Skin of body (tissue), 3 donors: ENCODE measurements at places on chromosomes 5 and 9. TPM values are rescaled to one million over a fixed set of nuclear protein-coding genes. Genes with fewer than 3 reads are reported as not detected.

- DNase-seq = no peak
Observed at GRCh38 chr5:23027830-23028229, 174.7 kb upstream of the CDH12 start.

GRCh38 chr5:77086368-77086688, 757 bp downstream of the ZBED3 start:
- DNase-seq = peak; percentile 65

GRCh38 chr5:67880876-67881275, 334.7 kb upstream of the PIK3R1 start:
- DNase-seq = no peak

DNA sequence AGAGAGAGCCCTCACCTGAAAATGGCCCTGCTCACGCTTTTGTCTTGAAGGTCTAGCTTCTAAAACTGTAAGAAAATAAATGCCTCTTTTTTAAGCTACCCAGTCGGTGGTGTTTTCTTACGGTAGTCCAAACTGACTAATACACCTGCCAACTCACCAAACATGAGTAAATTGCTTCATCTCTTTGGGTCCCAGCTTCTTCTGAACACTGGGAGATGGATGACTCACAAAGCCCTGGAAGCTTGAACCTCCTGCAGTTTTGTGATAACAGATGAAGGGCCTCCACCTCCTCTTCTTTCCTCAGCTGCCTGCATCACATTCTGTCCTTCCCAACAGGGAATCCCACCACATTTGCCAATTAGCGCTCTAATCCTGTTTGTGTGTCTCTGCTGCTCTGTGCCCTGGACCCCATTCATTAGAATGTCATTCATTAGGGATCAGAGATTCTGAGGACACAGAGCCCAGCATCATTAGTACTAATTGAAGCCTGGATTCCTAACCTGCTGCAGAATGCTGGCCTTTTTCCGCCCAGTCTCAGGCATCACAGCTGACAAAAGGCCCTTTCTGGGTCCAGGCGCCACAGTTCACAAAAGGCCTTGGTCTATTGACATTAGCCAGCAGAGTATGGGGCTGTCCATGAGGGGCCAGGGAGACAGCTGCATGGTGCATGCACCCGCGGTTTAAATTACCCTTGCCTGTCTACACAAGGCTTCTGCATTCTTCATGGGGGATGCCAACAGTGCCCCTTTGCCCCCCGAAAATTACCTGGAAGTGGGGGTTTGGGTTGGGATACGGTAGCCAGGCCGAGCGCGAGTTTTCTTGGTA, 349.3 kb downstream of the SEMA5A start:
- DNase-seq = no peak

- DNase-seq = peak; percentile 29
Observed at GRCh38 chr9:85940275-85940831, 593 bp upstream of the NAA35 start.

The GCNT1 gene
- total RNA-seq = 8.4 TPM

DNA sequence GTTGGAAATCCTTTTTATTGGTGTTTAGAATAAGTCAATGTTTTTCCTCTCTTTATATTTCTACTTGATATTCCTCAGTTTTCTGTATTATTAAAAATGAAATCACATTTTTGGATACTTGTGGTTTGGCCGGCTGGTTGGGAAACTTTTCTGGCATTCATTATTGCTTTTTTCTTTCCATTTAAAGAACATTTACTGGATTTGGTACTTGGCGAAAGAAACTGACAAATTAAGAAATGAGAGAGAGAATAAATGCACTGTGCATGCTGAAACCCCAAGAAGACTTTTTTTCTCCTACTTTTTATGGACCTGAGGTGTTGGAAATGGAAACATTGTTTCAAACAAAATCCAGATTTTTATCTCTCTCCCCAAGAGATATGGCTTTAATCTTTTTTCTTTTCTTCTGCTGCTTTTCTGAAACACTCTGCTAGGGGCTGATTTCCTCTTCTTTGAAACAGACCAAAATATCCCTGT, 128.4 kb downstream of the SNX18 start:
- DNase-seq = peak; percentile 84

GRCh38 chr9:7456793-7457530, 342.6 kb downstream of the DMAC1 start:
- no peak for DNase-seq

DNA sequence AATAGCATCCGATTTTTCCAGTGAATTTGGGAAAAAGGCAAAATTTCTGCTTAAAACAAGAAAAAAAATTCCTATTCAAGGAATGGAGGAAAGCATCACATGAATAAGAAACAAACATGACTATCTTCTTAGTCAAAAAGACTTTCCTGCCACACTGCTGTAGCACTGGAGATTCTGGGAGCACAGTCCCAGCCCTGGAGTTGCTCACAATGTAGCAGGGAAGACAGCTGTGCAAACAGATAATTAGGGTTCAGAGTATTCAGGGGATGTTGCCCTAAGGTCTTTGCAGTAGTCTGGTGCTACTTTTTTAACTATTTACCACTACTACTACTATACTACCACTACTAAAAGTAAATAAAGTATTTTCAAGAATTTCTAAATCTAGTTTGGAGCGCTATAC, 86.5 kb downstream of the BNC2 start:
- DNase-seq = no peak

The CDX1 gene
- total RNA-seq = 0.49 TPM

DNA sequence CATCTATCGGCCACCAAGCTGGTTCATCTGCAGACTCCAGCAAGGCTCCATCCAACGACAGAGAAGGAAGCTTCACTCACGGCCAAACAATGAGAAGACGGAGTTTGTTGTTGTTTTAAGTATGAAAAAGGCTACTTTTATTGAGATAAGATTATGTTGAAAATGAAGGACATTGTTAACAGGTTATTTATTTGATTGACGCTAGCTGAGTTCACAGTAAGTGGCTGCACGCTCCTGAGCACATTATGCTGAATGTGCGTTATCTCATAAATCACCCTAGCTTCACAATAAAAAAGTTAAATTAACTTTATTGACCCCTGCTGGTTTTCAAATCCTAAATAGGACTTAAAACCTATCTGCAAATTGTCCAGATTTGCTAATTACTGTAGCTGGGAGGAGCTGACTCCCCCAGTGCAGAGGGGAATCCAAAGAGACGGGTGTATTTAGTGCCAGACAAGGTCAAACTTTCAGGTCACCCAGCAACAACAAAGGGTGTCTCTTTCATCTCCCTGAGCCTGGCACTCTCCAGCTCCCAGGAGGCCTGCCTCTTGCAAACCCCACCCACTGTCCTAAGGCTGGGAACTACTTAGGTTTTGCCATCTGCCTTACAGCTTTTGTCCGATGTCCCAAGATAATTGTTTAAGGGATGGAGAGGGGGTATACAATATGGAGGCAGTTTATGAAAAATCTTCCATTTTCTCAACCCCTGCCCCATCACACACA, 129.2 kb downstream of the ZDHHC21 start:
- no peak for DNase-seq

The ACTBL2 gene
- 5.8 TPM for total RNA-seq

GRCh38 chr5:99724732-99725290, 796.0 kb upstream of the CHD1 start:
- DNase-seq = no peak

DNA sequence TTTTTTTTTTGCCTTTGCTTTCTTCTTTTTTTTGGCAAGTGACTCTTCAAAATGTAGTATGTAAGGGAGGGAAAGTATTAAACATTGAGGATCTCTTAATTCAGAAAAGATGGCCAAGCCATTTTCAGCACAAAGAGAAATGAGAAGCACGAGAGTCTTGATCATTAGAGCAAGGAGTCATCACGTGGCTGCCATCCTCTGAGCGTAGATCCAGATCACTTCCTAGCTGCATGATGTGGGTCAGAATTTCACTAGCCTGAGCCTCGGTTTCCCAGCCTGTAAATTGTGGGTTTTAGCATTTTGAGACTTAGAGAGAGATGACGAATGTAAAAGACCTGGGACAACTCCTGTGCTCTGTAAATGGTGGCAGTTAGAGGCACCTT, 312.9 kb downstream of the ARHGEF28 start:
- no peak for DNase-seq

- no peak for DNase-seq
Observed at GRCh38 chr5:131005963-131006684, 158.9 kb downstream of the HINT1 start.

The ZNF366 gene
- total RNA-seq = 1.1 TPM

The HTR1A gene
- total RNA-seq = not detected

The MCIDAS gene
- total RNA-seq = not detected

The PCDHA7 gene
- total RNA-seq = 0.30 TPM

The FOXE1 gene
- total RNA-seq = 3.6 TPM

GRCh38 chr9:71637926-71638325, 130.4 kb downstream of the CEMIP2 start:
- no peak for DNase-seq

The FAT2 gene
- 26.5 TPM for total RNA-seq

- no peak for DNase-seq
Observed at GRCh38 chr5:143229426-143229895, 174.0 kb downstream of the NR3C1 start.

GRCh38 chr5:671459-672328, 21.5 kb downstream of the TPPP start:
- peak; percentile 24 for DNase-seq

- no peak for DNase-seq
Observed at GRCh38 chr5:150339165-150339564, 18.3 kb upstream of the TCOF1 start.

DNA sequence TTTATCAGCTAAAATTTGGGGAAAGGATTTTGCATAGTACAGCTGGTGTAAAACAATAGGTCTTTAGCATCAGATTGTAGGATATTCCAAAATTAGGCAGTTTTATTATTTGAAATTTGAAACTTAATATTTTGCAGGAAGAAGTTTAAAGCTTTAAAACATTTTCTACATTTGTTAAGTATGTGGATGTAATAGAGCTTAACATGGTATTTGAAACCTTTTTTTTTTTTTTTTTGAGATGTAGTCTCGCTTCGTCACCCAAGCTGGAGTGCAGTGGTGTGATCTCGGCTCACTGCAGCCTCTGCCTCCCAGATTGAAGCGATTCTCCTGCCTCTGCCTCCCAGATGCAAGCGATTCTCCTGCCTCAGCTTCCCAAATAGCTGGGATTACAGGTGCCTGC, 2.9 kb downstream of the DENND4C start:
- no peak for DNase-seq

DNA sequence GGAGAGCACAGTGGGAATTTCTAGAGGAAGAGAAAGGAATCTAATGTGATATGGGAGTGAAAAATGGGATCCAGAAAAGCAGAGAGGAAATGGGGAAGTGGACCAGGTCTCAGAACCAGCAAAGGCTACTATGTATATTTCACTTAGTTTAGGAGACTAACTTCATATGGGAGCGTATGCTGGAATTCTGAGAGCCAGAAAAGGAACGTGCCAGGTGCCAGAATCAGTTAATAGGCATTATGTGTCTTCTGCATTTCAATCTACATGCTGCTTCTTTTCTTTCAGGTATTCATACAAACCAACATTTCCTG, 28.5 kb upstream of the IFNA14 start:
- no peak for DNase-seq

DNA sequence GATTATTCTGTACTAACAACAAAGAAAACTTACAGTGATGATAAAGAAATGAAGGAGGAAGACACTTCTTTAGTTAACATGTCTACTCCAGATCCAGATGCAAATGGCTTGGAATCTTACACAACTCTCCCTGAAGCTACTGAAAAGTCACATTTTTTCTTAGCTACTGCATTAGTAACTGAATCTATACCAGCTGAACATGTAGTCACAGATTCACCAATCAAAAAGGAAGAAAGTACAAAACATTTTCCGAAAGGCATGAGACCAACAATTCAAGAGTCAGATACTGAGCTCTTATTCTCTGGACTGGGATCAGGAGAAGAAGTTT, 67.9 kb downstream of the VCAN start:
- DNase-seq = no peak

- no peak for DNase-seq
Observed at GRCh38 chr5:149441986-149442385, 62.9 kb upstream of the IL17B start.

The PCDHB12 gene
- 2.2 TPM for total RNA-seq

DNA sequence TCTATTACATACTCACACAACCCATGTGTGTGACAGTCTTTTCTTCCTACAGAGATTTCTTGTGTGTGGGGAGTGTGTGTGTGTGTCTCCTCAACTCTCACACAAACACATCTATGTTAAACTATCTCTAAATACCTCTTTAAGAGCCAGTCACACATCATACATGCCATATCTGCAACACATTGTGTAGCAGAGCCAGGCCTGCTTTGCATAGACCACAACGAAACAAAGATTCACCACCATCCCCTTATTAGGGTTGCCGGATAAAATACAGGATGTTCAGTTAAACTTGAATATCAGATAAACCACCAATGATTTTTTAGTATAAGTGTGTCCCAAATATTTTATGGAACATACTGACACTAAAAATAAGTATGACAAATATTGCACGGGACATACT, 2.3 kb downstream of the FAM170A start:
- no peak for DNase-seq

GRCh38 chr5:144125163-144125726, 45.2 kb downstream of the YIPF5 start:
- peak; percentile 55 for DNase-seq

- DNase-seq = no peak
Observed at GRCh38 chr5:141343953-141344463, 379 bp downstream of the PCDHGA3 start.

- no peak for DNase-seq
Observed at GRCh38 chr5:160621526-160621925, 199.9 kb downstream of the PTTG1 start.

GRCh38 chr5:163505049-163505367, 411 bp upstream of the MAT2B start:
- DNase-seq = no peak

GRCh38 chr9:109158651-109159050, 8.4 kb downstream of the FRRS1L start:
- DNase-seq = no peak

DNA sequence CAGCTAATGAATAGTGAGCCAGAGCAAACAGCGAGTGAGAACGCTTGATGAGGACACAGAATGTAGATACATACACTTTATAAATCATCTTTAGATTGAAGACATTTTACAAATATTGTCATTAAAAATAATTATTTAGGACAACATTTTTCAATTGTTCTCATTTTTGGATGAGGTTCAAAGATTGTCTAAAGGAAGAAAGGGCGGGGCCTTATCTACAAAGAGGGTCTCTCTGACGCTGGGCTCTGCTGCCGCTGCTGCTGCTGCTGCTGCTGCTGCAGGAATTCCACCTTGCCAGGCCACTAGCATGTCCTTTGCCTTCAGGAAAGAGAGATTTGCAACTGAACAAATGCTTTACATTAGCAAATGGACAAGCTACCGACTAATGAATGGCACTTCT, 220.7 kb upstream of the TMEM161B start:
- no peak for DNase-seq

DNA sequence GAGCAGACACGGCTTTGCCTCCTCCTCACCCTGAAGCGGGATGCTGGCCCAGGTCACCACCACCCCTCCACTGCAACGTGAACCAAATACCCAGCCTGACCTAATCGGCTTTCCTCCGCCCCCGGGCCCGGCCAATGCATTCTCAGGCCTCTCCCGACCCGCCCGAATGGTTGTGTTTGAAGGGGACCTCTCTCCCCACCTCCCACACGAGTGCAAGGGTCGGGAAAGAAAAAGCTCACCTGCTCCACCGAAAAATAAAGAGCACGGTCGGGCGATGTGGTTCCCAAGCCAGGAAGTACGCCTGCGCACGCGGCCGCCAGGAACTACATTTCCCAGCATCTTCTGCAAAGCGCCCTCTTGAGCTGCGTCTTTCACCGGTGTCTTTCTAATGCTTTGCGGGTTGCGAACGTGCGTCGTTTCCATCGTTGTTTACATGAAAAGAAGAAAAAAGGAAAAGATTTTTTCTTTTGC, at the start of gene ZNF883:
Gene ZNF883, minus strand, starts transcription at position 282 of the 471 bp plus-strand sequence.
- peak; percentile 55 for DNase-seq
